GM23248 (cell line): ENCODE measurements at places on chromosomes 12 and 14.

DNA sequence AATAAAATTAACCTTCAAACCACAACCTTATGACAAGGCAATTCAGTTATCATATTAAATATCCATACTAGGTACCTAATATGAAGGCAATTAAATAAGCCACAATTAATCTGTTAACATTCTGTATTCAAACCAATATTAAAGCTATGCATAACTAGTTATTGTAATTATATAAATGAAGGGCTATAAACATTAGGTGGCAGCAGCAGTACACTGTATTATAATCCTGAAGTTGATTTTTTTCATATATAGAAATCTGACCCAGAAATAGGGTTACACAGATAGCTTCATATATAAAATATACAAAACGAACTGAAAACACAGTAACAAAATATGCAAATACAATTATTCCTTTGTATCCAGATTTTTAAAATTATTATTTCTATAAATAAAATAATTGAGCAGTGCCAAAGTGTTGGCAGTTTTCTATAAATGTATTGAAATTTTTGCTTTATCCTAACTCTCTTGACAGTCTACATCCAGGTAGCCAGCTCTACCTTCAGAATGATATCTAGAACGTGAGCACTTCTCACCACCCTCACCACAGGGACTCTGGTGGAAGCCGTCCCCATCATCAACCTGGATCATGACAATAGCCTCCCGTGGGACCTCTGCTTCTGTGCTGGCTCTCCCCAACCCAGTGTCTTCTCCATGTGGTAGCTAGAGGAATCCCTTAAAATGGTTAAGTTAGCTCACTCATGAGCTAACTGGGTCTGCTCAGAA lies 136.2 kb downstream of the MED13L start:
- peak; percentile 18 for DNase-seq

DNA sequence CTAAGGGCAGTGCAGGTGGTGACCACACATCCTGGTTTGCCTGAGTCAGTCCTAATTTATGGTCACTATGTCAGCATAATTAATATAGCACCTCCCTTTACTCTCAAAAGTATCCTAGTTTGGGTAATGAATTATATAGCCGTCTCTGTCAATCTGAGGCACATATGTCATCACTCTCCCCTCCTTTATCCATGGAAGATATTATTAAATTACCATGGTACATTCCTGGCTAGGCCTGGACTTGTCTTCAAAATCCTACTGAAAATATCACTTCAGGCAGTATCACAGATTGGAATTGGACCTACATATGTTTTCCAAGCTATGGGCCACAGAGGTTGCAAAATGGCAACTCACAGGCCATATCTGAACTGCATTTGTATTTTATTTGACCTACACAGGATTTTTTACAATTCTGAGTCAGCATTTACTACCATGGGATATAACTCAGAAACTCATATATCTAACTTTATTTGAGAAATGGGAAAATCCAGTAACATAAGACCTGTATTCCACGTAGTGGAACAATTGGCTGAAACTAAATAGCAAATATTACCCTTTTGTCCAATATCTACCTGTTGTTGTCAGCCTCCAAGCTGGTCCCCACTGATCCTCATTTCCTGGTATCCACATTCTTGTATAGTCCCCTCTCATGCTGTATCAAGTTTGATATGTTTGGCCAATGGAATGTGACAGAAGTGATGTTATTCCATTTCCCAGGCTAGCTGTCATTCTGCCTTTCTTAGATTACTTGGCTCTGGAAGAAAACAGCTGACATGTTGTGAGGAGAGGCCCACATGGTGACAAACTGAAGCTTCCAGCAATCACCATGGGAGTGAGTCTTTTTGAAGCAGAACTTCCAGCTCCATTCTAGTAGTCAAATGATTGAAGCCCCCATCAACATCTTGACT lies 102.5 kb upstream of the MDM1 start:
- no peak for DNase-seq

- peak; percentile 14 for DNase-seq
These were observed 100.6 kb upstream of the CCND2 start for GRCh38 chr12:4172999-4173398.

GRCh38 chr14:24971255-24971654 lies 78.7 kb downstream of the STXBP6 start:
- DNase-seq: no peak

GRCh38 chr12:30072824-30073223 lies 289.1 kb upstream of the TMTC1 start:
- DNase-seq: no peak

GRCh38 chr12:120428597-120429229 lies 9.2 kb upstream of the COX6A1 start:
- DNase-seq: no peak

GRCh38 chr12:93090731-93091172 lies 161.7 kb upstream of the EEA1 start:
- DNase-seq: peak; percentile 81

DNA sequence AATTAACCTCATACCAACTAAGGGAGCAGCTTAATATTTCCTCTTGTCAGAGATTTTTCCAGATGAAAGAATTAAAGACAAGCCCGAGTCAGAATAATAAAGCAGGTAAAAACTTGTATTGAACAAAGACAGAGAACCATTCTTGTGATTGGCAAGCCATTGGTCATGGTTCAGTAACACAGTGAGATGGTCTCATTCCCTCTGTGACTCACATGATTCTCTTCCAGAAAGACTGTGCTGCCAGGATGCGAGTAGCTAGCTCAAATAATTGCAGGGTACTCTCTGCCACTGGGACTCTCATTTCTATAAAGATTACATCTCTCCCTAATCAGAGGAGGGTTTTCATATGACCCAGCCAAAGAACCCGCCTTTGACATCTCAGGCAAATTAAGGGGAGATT lies 179.4 kb downstream of the PHLDA1 start:
- peak; percentile 67 for DNase-seq

GRCh38 chr14:99267837-99268781 lies 3.9 kb downstream of the BCL11B start:
- no peak for DNase-seq

DNA sequence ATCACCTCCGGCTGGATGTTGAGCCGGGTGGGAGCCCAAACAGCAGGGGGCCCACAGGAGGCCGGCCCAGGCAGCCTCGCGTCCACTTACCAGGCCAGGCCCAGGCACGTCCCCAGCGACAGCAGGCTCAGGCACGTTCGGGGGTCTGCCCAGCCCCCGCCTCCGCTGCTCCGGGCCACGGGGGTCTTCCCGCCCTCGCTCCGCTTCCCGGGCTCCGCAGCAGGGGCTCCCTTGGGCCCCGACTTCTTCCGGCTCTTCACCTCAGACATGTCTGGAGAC lies 216 bp downstream of the IKBIP start:
- no peak for DNase-seq

- no peak for DNase-seq
These were observed 81.2 kb downstream of the PRKD1 start for GRCh38 chr14:29846339-29847055.

- DNase-seq: no peak
These were observed 59.2 kb downstream of the SPPL3 start for GRCh38 chr12:120844768-120845449.

DNA sequence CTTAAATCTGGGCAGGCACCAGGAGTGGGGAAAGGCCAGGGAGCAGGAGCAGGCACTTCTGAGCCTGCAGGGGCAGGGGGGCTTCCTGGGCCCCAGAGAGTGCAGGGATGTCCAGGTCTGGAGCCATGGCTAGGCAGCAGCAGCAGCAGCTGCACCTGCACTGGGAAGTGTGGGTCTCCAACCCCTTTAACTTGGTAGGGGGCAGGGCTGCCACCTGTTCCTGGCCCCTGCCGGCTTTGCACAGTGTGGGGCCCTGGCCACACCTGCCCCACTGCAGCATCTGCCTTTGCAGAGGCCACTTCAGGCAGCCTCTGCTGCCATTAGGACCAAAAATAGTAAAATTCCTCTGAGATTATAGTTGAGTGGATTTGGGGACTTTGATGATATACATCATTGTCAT lies 138.5 kb downstream of the SLC16A7 start:
- no peak for DNase-seq

- DNase-seq: peak; percentile 70
These were observed 493.8 kb downstream of the NPAS3 start for GRCh38 chr14:33432407-33433023.

DNA sequence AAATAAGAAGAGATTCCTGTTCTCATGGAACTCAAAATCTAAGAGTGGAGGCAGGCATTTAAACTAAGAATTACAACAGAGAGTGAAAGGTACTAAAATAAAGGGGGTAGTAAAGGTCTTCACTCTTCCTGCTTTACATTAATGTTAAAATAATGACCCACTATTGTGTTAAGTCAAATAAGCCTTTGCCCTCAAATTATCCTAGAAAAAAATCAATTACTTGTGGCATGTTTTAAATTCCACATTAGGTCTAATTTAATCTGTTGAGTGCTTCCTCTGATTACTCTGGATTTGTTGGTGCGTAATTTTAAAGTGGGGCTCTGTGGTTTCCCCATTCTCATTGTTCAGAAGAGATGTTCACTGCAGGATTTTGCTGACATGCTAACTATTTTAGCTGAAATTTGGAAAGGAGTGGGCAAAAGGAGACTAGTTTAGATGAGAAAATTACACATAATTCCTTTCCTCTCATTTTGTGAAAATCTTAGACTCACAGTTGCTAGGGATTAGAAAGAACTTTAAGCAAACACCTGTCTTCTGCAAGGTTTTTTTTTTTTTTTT lies 35.5 kb downstream of the BTG1 start:
- no peak for DNase-seq

- DNase-seq: no peak
These were observed 49.2 kb upstream of the CHPT1 start for GRCh38 chr12:101648195-101648594.

- peak; percentile 25 for DNase-seq
These were observed 267.7 kb downstream of the MED13L start for GRCh38 chr12:116009805-116010204.

DNA sequence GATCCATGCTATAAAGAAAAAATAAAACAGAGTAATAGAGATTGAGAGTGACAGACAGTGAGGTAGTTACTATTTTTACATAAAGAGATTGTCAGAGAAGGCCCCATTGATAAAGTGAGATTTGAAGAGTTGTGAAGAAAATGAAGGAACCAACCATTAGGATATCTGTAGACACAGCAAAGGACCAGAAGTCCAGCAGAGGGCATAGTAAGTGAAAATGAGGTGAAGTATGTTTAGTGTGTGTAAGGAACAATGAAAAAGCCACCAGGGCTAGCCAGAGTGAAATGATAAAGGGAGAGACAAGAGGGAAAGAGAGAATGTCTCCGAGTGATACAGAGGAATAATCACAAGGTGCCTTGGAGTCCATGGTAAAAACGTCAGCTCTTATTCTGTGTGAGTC lies 411.0 kb downstream of the NELL2 start:
- DNase-seq: no peak

DNA sequence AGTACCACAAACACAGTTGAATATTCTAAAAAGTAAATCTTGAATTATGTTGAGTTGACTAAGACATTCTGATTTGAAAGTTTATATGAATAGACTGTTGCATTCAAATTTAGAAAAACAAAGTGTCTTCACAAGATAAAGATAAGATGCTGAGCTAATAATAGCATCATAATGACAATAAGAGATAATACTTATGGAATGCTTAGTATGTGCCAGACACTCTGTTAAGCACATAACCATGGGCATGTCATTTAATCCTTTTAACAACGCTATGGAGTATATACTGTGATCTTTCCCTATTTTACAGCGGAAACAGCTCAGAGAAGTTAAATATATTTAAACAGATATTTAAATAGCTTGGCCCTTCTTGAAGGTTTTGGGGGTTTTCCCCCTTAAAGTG lies 163.4 kb downstream of the SRGAP1 start:
- DNase-seq: peak; percentile 41

GRCh38 chr12:104911942-104912341 lies 46.1 kb downstream of the SLC41A2 start:
- DNase-seq: no peak

DNA sequence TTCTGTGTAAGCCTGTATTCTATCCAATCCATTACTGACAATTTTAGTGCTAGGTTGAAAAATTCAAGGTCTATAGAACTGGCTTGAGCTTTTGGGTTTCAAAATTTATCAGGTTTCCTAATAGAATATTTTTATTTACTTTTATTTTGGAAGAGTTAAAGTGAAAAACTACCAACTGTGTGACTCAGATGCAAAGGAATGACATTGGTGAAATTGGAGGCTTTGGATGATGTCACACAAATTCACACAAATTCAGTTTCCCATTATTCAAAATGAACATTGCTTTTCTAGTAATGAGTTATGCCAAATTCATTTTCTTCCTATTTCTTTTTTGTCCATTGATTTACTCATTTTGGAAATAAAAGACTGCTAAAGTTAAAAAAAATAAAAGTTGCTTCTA lies 186.9 kb downstream of the ALX1 start:
- DNase-seq: peak; percentile 37

- DNase-seq: no peak
These were observed 108.8 kb downstream of the DAAM1 start for GRCh38 chr14:59297071-59297776.

DNA sequence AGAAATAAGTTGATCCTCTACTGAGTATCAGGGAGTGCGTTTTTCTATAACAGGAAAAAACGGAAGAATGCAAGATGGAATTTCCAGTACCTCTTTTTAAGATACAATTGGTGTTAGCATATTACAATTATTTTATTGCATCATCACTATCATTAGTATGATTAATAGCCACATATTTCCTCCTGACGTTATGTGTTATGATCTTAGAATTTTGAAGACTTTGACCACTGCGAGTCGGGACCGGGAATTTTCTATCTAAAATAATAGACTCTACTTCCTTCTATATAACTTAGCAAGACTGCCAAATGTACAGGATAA lies 679 bp upstream of the SAV1 start:
- DNase-seq: no peak

DNA sequence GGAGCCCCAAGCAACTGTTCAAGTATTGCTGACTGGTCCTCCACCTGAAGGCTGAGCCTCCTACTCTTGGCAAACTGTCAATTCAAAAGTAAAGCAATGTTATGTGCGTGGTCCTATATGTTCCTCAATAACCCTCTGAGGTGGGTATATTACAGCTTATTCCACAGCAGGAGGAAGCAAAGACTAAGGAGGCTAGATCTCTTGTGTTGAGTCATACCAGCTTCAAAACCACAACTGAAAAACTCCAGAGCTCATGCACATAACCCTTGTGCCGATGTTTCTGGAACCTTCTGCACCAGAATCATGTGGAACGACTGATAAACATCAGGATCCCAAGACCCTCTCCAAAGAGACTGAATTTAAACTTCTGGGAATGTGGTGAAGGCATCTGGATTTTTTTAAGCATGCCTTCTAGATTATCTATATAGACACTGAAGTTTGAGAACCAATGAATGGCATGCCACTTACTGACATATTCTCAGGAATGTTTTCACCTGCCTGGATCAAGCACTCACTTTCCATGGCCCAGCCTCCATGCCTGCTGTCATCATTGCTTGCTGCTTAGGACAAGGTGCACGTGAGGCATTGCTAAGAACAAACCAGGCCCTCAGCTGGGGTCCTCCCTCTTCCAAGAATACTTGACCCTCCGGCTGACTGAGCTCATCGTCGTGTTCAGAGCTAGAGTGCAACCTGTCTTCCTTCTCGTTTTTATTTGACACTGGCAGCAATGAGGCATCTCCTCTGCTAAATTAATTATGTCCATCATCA lies 194.7 kb downstream of the BCL11B start:
- no peak for DNase-seq
